ENCODE measurements at places on chromosomes 3 and 15. TPM values are rescaled to one million over a fixed set of nuclear protein-coding genes. Genes with fewer than 3 reads are reported as not detected.

OXTR gene
- total RNA-seq: 9.2 TPM

PLA2G4D gene
- total RNA-seq: not detected

NLGN1 gene
- total RNA-seq: not detected

AADACL2 gene
- not detected for total RNA-seq

LMAN1L gene
- total RNA-seq: not detected

IL5RA gene
- total RNA-seq: not detected

C3orf85 gene
- total RNA-seq: not detected

CAMK2N2 gene
- 0.75 TPM for total RNA-seq

FSTL1 gene
- total RNA-seq: 76.2 TPM

GPR27 gene
- total RNA-seq: 2.5 TPM

KCNAB1 gene
- not detected for total RNA-seq

Measured in A549 treated with ZK216348 at 1 μM for 4 hours (cell line).